Stimulated activated CD8-positive, alpha-beta memory T cell treated with anti-CD3 and anti-CD28 coated beads, Interleukin-4, amount 100 ng/mL, for 1 hour (primary cell): ENCODE measurements at places on chromosomes 1 and 21.

- DNase-seq, result no peak
Measured at GRCh38 chr1:118154220-118154619, 30.8 kb downstream of the SPAG17 start.

DNA sequence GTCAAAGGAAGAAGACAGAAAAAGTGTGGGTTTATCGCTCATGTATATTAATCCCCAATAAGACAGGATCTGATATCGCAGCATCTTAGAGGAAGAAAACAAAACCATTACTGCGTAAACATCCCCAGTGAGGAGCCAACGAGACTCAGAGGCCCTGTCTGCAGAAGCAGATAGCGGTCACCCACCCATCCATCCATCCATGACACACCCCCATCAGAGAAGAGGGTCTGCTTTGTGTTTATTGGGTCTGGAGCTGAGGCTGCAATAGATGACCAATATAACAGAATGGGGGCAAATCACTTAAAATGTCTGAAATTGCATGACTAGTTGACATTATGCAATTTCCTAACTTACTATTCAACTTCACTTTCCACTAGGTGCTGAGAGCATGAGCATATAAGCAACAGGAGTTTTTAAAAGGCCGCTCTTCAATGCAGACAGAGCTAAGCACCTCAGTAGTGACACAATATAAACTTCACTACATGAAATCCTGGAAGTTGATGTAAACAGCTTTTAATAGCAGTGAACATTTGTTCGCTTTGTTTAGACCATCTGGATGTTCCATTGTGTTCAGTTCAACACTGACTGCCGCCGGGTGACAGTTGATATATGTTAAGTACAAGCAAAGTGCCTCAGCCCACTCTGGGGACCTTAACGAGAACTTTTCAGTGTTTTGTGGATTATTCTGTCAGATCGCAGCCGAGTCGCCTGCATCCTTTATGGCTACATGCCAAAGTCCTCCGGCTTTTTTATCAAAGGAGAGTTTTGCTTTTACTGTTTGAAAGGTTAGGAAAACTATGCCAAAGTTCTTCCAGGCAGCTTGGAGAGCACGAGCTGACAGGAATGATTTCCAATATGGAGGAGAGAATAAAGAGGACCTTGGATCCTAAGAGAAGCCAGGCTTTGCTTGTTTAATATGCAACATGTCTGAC is 167.5 kb downstream of the ZNF281 start:
- no peak for DNase-seq

GRCh38 chr1:185960422-185961321 is 226.5 kb downstream of the HMCN1 start:
- DNase-seq, result no peak

DNA sequence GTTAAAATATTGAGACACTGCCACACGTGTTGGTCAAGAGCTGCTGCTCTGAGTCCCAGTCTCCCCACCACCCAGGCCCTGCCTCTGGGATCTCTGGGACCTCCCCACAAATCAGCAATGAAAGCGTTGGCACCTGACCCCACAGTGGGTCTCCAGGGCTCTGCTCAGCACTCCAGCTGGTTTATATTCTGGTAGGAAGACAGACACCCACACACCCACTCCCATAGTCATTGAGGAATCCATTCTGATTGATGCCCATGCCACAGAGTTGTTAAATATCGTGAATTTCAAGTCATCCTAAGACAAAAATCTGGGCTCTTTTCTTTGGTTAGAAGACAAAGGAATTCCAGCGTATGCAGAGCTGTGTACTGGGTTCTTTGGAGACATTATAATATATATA is 91.6 kb downstream of the KIF26B start:
- no peak for DNase-seq

DNA sequence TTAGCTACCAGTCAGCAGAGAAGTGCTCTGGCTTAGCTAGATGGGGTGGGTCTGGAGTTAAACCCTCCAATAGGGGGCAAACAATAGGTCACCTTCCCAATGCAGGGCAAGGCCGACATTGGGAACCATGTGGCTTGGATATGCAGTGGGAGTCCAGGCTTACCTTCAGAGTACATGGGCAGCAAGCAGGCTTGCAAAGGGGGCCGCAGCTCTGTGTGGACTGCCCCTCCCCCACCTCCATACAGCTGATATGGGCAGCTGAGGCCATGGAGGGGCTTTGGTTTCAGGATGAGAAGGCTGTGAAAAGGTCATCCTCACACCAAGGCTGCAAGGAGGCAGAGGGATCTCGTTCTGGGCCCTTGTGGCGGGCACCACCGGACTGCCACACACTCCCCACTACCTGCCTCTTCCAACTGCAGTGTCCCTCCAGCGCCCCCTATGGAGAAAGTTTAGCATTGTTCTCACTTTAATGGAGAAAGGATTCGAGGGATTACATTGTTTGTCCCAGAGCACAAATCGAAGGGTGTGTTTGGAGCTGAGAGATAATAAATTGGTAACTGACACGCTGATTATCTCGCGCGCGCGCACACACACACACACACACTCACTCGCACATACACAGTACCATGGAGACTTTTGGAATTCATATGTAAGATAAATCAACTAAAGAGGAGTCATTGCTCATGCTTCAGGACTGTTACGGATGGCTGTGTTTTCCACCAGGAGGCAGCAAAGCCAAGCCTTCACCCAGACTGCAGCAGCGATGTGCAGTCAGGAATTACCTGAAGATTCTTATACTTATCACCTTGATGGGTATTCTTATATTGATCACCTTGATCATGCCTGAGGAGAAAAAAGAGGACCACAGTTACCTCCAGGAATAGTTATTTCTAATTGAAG is 7.0 kb upstream of the SMCP start:
- DNase-seq, result no peak

GRCh38 chr21:46205166-46205565 is 20.9 kb upstream of the SPATC1L start:
- DNase-seq, result no peak

- no peak for DNase-seq
Measured at GRCh38 chr1:148385371-148386030, 97.6 kb downstream of the PPIAL4G start.

DNA sequence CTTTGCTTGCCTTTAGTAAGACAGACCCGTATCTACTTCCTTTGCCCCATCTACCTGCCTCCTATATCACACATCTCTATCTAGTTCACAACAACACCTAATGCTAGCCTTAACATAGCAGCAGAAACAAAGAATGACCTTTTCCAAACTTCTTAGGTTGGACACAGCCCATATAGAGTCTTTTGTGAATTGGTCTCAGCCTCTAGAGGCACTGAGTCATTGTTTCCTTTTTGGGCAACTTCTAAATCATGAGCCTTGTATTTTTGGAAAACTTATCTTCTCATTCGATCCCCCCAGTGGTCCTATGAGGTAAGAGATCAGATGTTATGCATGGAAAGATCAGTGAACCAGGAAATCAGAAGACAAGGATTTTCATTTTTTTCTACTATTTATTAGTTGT is 679.4 kb upstream of the USP24 start:
- no peak for DNase-seq

DNA sequence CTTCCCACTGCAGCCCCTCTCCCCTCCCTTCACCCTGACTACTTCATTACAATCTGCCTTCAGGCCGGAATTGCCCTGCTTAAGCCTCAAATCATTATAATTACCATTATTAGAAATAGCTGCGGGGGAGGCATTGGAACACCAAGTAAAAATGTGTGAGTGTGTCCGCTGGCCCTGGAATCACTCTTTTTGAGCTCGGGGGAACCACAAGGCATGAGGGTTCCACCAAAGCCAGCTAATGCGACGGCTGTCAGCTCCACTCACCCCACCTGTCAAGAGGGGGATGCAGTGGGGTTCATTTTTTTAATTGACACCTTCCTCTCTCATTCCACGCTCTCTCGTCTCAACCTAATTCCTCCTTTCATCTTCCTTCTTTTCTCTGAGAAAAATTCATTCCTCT is 177.2 kb downstream of the PBX1 start:
- DNase-seq, result no peak

- no peak for DNase-seq
Measured at GRCh38 chr1:109113590-109114341, at the start of gene ELAPOR1. TSS of gene ELAPOR1 (plus strand) at chr1:109114115. CDS start at chr1:109114184, 69 bp downstream.

GRCh38 chr1:36411674-36412648 is 14.3 kb upstream of the LSM10 start:
- no peak for DNase-seq

- no peak for DNase-seq
Measured at GRCh38 chr21:33578959-33579542, 9.4 kb downstream of the DONSON start.

GRCh38 chr1:40877698-40878097 is 15.5 kb upstream of the CITED4 start:
- no peak for DNase-seq

- DNase-seq, result no peak
Measured at GRCh38 chr1:154199563-154199879, 6.6 kb downstream of the CFAP141 start.

DNA sequence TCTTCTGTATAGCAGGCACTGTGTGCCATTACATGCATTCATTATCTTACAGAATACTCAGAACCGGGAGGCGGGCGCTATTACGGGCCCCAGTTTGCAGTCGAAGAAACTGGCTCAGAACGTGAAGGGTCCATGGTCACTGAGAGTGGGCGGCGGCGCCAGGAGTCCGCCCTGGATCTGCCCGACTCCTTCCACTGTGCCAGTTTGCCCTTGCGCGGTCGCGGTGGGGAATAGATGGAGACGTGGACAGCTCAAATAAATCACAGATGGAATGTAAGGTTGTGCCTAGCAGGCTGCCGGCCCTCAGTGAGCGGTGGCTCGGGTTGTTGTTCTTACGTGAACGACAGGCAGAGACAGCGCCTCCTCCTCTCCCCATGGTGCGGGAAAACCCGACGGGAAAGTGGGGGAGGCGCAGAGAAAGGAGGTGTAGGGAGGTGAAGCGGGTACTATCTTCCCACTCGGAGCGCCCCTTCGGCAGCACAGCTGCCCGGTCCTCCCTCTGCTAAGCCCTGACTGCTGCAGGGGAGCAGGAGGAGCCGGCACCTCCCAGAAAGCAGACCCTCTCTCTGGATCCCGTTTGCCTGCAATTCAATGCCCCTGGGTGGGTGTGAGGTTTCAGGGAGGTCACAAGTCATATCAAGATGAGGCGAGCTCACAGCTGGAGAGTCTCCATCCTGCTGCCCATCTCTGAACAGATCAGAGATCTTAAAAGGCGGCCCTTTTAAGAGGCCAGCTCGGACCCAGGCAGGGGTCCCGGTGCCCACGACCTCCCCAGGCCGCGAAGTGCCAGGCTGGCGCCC is 1.1 kb downstream of the COL9A2 start:
- DNase-seq, result peak; percentile 7

GRCh38 chr1:71621785-71622184 is 541.0 kb upstream of the ZRANB2 start:
- no peak for DNase-seq

DNA sequence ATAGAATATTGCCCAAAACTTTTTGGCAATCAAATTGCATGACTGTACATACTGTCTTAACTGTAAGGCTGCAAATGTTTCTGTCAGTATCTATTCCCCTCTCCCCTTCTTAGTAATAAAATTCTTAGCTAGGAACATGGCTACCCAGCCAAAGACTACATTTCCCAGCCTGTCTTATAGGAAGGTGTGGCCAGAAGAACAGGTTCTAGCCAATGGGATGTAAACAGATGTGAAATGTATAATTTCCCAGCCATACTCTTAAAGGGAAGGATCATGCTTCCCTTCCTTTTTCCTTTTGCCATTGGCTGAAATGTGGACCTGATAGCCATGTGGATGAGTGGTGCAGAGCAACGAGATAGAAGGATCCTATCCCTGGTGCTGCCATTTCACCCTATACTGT is 7.0 kb upstream of the HIVEP3 start:
- DNase-seq, result no peak

DNA sequence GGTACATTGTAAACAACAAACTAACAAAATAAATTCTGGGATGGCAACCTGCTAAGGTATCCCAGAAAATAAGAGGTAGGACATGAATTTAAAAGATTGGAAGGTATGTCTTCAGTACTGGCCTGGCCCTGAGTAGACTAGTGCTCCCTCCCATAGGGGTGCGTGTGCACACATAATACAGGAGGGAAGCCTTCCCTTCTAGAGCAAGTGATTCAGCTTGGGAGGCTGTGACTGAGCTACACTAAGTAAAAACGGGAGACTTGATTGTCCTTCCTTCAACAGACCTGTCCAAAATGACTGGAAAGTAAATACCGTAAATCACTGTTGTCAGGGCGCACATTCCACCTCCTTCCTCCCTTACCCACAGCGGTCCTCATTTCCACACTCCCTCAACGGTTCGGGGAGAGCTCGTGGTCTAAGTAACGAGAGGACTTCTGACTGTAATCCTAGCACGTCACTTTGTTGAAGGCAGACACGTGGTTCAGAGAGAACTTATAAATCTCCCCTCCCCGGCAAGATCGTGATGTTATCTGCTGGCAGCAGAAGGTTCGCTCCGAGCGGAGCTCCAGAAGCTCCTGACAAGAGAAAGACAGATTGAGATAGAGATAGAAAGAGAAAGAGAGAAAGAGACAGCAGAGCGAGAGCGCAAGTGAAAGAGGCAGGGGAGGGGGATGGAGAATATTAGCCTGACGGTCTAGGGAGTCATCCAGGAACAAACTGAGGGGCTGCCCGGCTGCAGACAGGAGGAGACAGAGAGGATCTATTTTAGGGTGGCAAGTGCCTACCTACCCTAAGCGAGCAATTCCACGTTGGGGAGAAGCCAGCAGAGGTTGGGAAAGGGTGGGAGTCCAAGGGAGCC is at the start of gene TGFB2:
Gene TGFB2, plus strand, starts transcription at position 523 of the 859 bp plus-strand sequence. CDS start 1,366 bp downstream, outside the sequence.
- no peak for DNase-seq

DNA sequence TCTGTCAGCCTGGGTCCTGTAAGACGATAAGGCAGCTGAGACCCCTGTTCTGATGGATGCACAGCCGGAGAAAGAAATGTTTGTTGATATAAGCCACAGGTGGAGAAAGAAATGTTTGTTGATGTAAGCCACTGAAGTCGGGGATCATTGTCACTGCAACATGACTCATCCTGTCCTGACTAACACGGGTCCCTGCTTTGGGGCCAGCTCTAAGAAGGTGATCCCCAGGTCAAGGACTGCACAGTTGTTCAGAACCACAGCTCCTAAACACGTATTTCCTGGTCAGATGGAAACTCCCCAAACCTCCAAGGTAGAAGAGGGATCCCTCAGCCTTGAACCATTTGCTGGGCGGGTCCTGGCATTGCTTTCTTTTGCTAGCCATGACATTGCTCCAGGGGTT is 86.4 kb upstream of the IGSF21 start:
- no peak for DNase-seq

DNA sequence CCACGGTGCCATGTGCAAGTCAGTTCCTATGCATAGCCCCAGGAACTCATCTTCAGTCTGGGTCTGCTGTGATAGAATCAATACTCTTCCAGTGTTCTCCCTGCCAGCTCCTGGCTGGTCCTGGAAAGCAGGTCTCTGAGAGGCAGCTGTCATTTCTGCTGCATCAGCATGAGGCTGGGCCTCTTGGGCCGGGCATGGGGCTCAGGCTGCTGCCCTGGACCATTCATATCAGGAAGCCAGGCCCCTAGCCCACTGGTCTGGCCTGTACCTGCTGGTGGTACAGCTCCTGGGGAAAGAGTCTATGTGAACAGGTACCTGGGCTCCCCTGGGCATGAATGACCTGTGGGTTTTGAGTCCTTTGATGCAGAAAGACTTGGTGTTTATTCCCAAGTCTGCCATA is 173.6 kb upstream of the CSF3R start:
- no peak for DNase-seq

GRCh38 chr1:21436488-21437340 is 3.2 kb upstream of the NBPF3 start:
- DNase-seq, result no peak

- DNase-seq, result no peak
Measured at GRCh38 chr1:166354406-166354805, 187.6 kb upstream of the FAM78B start.

- no peak for DNase-seq
Measured at GRCh38 chr1:246081138-246081702, 425.9 kb downstream of the SMYD3 start.

GRCh38 chr1:62208970-62209369 is 14.3 kb downstream of the L1TD1 start:
- no peak for DNase-seq

- DNase-seq, result no peak
Measured at GRCh38 chr1:46673749-46674182, 2.1 kb downstream of the TEX38 start.
